Epithelial cell of proximal tubule (primary cell): ENCODE measurements at places on chromosomes 11 and 22.

GRCh38 chr11:84313830-84314359 is 1027.7 kb upstream of the CCDC90B start:
- no peak for DNase-seq

DNA sequence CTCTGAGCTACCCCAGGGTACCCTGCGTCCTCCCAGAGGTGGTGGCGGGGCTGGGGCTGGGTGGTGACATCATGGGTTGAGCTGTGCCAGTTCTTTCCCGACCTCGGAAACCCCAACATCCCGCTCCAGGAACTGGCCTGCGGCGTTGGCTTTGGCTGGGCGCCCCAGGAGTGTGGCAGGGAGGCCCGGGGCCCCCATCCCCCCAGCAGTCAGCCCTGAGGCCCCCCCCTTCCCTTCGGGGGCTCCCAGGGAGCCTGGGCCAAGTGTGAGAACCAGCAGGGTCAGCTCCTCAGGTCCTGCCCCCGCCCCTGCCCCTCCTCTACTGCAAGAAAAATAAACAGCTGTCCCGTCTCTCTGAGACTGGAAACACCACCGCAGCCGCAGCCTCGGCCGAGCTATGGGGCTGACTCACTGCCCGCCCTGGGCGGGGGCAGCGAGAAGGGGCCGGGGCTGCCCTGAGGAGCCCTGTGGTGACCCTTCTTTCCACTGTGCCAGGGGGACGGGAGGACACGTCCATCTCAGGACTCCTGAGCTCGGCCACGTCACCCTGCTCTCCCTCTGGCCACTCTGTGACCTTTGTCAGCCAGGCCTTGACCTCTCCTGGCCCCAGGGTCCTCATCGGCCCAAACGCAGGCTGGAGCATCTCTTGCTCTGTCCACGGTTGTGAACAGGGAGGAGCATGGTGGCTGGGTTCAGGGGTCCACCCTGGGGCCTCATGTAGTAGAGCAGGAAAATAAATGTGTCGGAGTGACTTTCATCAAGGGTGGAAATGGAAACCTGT is 73.4 kb downstream of the WNT7B start:
- DNase-seq: no peak

DNA sequence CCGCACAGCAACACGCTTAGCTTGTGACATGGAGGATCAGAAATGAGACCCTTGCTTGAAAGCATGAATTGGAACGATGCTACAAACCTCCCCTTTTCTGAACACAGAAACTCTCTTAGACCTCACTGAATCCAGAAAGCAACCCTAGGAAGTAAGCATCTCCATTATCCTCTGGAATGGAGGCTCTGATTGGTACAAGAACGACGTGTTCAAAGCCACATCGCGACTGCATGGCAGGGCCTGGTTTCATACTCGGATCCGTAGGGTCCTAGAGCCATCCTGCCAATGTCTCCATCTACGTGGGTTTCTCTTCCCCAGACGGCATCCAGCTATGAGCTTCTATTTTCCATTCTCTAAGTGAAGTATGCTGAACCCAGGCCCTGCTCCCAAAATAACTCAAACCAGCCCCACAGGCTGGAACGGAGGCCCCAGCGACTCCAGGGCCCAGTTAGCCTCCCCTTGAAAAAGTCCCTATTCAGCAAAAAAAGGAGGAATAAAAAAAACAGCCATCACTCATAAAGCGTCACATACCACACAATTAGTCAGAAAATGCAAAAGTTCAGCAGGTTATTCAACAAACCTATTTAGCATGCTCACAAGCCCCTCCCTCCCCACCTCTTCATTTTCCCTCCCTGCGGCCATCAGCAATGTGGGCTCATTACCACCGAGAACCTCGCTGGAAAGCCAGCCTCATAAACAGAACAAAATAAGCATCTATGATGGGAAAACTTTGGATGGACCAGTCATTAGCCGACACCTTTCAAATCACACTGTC is 7.1 kb upstream of the MN1 start:
- DNase-seq: no peak

DNA sequence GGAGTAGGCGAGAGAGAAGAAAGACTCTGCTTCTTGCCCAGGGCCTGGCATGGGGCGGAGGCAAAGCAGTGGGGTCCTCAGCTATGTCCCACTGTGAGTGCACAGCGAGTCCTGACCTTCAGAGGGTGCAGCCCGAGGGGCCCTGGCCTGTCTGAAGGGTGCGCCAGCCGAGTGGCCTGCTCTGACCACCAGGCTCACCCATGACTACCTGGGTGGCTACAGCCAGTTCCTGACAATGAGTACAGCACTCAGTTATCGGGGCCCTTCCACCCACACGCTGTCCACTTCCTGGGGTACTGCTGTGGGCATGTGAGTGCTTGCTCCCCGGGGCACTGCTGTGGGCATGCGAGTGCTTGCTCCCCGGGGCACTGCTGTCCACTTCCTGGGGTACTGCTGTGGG is 74.1 kb upstream of the B3GAT1 start:
- DNase-seq: no peak

DNA sequence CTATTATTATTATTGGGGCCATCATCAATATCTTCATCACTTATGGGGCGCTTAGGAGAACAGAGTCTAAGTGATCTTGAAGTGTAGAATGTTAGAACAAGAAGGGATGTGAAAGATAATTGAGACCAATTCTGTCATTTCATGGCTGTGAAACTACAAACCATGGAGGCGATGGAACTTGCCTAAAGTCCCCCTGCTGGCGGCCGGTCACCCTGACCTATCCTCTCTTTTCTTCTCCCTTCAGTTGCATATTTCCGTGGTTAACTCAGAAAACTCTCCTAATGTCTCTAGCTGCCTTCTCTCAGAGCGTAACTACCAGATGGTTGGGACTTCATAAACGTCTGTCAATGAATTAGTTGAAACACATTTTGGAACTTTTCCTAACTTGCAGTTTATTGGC is 6.6 kb upstream of the OR4B1 start:
- no peak for DNase-seq
